Mesothelial cell of epicardium (in vitro differentiated cells): ENCODE measurements at places on chromosomes 3 and 15. TPM values are rescaled to one million over a fixed set of nuclear protein-coding genes. Genes with fewer than 3 reads are reported as not detected.

DNA sequence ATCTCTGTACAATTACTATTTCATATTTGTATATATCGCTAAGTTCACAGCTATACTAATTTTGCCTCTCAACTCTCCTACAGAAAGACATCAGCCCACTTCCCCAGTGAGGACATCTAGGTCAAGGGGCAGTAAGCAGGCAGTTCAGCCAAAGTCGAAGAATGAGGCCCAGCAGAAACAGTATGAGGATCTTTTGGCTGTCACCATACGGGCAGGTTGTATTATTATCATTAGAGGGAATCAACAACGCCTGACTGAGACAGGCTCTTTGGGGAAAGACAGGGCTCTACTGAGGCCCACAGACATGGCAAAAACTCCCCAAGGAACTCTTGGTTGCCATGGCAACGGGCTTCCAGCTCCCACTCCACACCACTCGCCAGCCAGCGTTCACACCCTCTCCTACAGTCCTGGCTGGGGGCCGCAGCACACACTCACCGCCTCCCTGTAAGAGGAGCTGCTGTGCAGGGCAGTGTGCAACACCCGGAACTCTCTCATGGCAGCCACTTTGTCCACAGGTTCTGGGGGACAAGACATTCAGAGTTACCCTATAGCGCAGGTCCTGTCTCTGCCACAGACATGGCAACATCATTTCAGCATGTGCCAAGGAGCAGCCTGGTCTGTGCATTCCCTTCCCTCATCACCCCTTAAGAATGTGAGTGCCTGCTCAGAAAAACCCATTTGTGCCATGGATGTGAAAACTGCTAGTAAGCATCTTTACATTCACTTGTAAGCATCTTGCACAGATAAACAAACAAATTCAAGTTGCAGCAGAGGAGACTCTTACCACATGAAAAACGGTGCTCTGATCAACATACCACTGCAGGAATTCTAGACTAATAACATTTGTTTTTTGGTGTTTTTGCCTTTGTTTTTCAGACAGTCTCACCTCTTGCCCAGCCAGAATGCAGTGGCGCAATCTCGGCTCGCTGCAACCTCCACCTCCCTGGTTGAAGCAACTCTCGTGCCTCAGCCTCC lies 8.8 kb downstream of the UBL7 start:
- DNase-seq, result no peak
- H3K27me3 ChIP-seq, result no peaks in the 10 kb centered on the region
- H3K4me3 ChIP-seq, result no peak overlapping the region
- H3K36me3 ChIP-seq, result peaks cover 45% of the 10 kb centered on the region

GRCh38 chr3:46902188-46902631 lies 24.7 kb downstream of the PTH1R start:
- H3K27ac ChIP-seq, result no peak overlapping the region
- no peak overlapping the region for H3K4me3 ChIP-seq
- no peak for DNase-seq
- no peaks in the 10 kb centered on the region for H3K4me1 ChIP-seq
- no peaks in the 10 kb centered on the region for H3K36me3 ChIP-seq

- no peaks in the 10 kb centered on the region for H3K27me3 ChIP-seq
- H3K4me1 ChIP-seq, result no peaks in the 10 kb centered on the region
- DNase-seq, result no peak
- no peak overlapping the region for H3K27ac ChIP-seq
- peaks cover 10% of the 10 kb centered on the region for H3K36me3 ChIP-seq
Observed at GRCh38 chr3:151707216-151707615, 26.5 kb upstream of the AADACL2 start.

The ATOSA gene
- 38.8 to 43.7 TPM (median 41.4 TPM) in 3 replicates for total RNA-seq
